Stimulated activated CD8-positive, alpha-beta memory T cell treated with anti-CD3 and anti-CD28 coated beads, Interleukin-4, amount 100 ng/mL, for 1 hour (primary cell): ENCODE measurements at places on chromosomes 7 and 10.

DNA sequence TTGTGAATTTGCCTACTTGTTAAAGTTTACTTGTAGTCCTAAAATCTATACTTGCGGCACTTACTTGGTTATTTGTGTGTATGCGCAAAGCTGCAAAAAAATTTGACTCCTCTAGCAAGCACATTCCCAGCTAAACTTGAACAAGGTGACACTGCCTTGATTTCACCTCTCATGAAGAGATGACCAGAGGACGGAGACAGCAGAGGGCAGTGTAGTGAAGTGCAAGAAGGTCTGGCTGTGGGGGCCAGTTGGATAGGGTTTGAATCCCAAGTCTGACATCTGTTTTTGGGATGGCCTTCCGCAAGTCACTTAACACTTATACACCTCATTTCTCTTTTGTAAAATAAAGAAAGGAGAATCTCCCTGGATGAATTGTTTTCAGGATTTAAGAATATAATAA is 15.7 kb downstream of the SLK start:
- no peak for DNase-seq

DNA sequence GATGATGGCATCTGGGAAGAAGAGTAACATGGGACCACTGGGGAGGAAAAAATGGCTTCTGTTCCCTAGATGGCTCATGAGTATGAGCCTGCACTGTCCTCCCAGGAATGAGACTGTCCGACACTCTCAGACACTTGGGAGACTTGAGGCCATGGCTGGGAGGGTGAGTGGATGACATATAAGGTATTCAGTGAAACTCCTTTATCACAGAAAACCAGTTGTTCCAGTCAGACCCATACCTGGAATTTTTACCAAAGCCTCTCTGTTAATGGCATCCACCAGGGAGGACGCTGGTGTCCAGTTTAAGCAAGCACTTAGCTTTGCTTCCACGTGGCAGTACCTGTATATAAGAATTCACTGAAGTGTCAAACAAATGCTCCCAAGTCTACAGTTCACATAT is 116.7 kb upstream of the C10orf90 start:
- DNase-seq: no peak

- DNase-seq: no peak
Observed at GRCh38 chr10:75633568-75633967, 202.1 kb downstream of the LRMDA start.

GRCh38 chr10:12529976-12530375 is 180.6 kb downstream of the CAMK1D start:
- DNase-seq: no peak

DNA sequence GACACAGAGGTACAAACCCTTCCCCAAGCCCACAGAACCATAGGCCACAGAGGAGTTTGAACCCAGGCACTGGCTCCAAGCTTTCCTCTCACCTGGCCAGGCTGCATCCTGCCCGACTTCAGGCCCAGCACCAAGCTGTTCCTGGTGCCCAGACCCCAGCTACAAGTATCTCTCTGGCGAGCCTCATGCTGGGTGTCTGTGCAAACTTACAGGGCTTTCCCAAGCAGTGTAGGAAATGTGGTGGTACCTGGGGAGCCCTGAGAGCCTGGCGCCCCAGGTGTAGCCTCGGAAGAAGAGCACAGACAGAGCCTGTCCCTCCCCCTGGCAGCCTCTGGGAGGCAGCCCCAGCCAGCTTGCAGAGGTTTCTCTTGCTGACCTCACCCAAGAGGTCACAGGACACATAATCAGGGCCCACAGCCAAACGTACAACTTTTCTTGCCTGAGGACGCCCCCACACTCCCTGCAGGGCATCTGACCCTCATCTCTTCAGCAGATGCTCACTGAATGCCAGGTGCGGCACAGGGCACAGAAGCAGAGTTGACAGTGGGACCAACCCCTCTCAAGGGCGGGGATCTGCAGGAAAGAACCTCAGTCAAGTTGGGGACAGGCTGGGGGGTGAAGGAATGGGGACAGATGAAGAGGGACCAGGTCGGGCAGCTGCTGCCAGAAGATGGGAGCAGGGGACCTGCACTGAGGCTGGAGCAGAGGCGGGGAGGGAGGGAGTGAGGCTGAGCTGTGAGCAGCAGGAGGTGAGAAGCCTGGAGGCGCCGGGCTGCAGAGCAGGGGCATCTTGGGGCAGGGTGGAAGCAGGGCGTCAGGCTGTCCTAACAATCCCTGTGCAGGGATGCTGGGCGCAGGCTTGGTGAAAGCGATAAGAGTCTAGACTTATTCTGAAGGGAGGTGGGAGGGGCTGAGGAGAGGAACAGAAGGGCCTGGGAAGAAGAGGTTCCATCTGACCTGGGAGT is 16.3 kb upstream of the MYL7 start:
- DNase-seq: no peak

DNA sequence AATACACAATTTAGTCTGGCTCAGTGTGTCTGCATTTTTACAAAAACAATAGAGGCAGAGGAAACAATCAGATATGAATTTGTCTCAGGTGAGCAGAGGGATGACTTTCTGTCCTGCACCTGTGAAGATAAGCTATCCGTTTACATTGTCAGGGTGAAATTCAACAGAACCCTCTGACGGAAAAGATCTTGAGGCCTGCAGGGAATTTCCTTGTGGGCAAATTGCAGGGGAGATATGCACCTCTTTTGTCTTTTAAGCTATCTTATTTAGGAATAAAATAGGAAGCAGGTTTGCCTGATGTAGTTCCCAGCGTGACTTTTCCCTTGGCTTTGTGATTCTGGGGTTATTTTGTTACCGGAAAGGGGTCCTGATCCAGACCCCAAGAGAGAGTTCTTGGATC is 325.1 kb downstream of the GALNT17 start:
- no peak for DNase-seq

DNA sequence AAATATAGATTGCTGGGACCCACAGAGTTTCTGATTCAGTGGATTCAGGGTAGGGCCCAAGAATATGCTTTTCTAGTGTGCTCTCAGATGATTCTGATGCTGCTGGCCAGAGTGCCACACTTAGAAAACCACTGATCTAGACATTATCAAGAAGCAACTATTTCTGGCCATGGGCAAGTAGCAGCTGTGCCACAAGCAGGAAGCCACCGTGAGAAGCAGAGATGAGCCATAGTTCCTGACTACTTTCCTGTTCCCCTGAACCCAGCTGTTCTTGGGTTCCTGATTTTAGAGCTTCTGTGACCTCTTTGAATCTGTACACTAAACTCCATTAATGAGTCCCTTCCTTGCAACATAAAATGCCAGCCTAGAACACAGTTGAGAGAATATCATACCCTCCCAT is 38.1 kb upstream of the PIK3AP1 start:
- DNase-seq: no peak

DNA sequence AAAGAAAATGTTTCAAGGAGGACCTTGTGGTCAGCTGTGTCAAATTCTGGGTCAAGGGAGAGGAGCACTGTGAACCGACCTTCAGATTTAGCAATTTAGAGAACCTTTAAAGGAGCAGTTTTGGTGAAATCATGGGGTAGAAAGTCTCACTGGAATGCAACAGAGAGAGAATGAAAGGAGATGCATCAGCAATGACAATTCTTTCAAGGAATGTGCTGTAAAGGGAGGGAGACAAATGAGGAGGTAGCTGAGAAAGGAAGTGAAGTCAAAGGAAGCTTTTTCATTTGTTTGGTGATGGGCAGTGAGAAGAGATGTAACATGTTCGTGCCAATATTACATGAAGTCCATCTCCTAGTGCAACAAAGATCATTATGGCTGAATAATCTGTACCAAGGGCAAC is 166.0 kb downstream of the TSPAN12 start:
- no peak for DNase-seq

DNA sequence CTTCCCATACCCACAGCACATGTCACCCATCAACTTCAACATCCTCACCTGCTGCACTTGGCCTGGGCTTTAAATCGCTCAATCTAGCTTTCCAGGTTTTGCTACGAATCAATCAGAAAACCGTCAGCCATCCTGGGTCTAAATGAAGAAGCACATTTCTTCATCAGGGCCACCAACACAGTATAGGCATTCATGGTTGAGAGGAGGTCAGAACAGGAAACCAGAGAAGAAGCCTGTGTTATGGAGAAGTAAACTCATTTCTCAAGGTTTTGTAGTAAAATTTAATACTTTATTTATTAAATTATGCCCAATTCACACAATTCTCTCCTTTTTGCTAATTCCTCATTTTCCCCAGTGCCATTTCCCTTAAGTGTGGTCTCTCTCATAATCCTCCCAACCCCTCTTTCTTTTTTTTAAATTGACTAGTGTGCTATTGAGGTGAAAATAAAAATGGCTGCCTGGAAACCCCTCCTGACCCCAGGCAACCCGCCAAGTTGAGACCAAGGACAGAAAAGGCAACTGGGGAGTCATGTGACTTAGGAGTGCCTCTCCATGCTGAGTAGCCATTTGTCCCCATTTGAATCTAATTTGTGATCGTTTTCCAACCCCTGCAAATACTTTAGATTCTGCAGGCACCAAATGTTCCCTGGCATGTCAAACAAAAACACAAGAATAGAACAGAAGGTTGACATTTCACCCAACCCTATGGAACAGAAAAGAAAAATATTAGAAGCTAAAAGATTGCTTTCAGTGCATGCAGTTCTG is 181.1 kb upstream of the NAMPT start:
- no peak for DNase-seq

GRCh38 chr7:129859183-129859582 is 93.6 kb downstream of the UBE2H start:
- no peak for DNase-seq

- DNase-seq: no peak
Observed at GRCh38 chr10:11207560-11207844, 189.8 kb downstream of the CELF2 start.

DNA sequence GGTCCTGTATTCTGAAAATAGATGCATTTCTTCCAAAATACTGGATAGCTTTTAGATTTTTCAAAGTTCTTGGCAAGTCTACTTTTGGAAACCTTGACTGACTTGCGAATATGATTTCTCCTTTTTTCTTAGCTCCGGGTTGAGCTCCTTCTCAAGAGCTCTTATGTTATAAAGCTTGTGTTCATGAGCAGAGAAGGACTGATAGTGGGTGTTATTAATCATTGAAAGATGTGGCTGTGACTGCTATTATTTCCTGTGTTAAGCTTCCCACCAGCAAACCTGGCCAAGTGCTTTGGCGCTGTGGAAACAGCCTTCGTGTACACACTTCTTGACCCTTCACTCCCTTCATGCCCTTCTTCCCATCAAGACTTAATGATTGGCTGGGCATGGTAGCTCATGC is 98.2 kb downstream of the KIAA1217 start:
- no peak for DNase-seq

GRCh38 chr7:48360574-48360973 is 189.3 kb downstream of the ABCA13 start:
- no peak for DNase-seq

- no peak for DNase-seq
Observed at GRCh38 chr10:91006752-91007346, 86.0 kb upstream of the ANKRD1 start.

DNA sequence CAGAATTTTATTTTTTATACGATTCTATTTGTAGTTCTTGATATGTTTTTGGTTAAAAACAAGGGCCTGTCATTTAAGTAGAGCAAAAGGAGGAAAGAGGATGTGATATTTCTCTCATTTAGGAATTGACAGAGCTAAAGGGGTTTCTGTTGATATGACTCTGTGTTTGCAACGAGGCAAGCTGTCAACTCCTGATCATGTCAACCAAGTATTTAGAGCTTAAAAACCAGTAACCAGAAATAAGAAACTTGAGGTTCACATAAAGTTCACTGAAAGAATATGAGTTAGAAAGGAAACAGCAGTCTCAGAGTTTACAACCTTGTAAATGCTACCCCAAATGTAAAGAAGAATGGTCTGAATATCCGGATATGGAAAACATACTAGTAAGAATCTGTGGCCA is 434.2 kb downstream of the PARD3 start:
- DNase-seq: no peak

GRCh38 chr7:100731937-100732636 is 1.3 kb upstream of the ZAN start:
- no peak for DNase-seq

DNA sequence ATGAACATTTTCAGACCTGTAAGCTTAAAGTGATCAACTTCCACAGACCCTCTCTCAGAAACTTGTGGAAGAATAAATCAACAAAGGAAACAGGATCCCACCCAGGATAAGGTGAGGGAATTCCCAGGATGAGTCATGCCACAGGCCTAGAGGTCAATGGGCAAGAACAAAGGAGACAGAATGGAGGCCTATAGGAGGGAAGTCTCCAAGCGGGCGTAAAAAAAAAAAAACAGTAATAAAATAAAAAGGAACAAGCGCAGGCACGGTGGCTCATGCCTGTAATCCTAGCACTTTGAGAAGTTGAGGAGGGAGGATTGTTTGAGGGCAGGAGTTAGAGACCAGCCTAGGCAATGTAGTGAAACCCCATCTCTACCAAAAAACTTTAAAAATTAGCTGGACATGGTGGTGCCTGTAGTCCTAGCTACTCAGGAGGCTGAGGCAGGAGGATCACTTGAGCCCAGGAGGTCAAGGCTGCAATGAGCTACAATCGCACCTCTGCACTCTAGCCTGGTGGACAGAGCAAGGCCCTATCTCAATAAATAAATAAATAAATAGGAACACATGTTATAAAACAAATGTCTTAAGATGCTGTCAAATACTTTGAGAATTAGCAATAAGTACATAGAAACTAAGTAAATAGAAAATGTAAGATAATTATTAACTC is 8.4 kb downstream of the SORBS1 start:
- no peak for DNase-seq

DNA sequence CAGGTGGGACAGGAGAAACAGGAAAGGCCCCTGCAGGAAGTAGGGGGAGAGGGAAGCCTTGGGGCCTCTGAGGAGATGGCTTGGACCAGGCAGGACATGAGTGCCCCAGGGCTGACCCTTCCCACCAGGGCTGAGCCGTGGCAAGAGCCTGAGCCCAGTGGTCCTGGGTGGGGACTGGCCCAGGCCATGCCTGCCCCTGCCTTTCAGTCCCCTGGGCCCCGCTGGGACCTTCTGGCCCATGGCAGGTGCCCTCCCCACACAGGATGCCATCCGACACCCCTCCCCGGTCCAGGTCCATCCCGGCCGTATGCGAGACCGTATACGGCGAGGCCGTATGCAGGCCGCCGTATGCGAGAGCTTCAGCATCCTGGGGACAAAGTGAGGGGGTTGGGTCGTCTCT is 2.0 kb downstream of the GRIFIN start:
- DNase-seq: no peak

DNA sequence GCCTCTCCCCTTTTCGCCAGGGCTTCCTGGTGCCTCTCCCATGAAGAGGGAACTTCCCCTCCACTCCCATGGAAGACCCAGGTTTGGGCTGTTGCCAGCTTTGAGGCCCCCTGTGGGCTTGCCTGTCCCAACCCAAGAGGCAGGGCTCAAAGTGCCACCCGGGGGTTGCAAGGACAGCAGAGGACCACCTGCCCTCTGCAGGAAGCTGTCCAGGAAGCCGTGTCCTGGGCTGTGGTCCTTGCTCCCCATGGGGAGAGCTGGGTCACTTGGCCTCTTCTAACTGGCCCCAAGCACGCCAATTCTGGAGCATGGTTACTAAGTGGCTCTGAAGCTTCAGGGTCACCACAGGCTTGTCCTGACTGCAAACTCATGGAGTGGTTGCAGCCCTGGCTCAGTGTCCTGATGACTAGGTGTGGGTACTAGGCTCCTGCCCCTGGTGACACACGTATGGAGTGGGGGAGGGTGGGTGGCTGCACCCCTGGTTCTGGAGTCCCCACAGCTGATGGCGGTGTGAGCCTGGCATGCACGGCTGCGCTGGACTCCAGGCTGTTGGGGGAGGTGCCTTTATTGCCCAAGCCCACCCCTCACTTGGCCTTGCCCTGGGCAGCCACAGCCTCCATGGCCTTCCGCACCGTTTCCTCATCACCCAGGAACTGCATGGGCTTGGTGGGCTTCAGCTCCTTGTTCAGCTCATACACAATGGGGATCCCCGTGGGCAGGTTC is 3.0 kb downstream of the PGAM2 start:
- no peak for DNase-seq

GRCh38 chr10:99888622-99889021 is 106.2 kb downstream of the ABCC2 start:
- no peak for DNase-seq
